Adrenal gland (tissue), 19 donors: ENCODE measurements at places on chromosomes 7 and 10. TPM values are rescaled to one million over a fixed set of nuclear protein-coding genes. Genes with fewer than 3 reads are reported as not detected.

The NUDT13 gene
- 6.1 TPM for polyA plus RNA-seq

The ITGB8 gene
- 1.4 TPM for polyA plus RNA-seq

The UBN2 gene
- 6.3 TPM for polyA plus RNA-seq

The CALN1 gene
- 12.9 TPM for polyA plus RNA-seq
